Activated CD4-positive, alpha-beta memory T cell treated with anti-CD3 and anti-CD28 coated beads for 36 hours (primary cell): ENCODE measurements at places on chromosomes 6 and 20.
A peak's percentile ranks its signal among the peaks of the same experiment; 100 is the strongest.

DNA sequence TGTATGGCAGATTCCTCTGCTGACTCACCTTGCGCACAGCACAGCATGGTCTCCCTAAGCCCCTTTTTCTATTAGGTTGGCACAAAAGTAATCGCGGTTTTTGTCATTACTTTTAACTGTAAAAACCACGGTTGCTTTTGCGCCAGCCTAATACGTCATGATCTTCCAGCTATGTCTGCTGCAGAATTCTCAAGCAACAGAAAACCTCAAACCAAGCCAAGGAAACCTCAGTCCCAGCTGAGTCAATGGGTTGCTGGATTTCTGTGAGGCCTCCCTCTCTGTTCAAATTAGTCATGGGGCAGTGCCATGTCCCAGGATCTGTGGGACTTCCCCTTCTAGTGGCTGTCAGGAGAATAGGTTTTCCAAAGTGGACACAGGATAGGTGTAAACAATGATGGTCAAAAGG, 15.7 kb upstream of the ENPP1 start:
- peak; percentile 35 for DNase-seq

DNA sequence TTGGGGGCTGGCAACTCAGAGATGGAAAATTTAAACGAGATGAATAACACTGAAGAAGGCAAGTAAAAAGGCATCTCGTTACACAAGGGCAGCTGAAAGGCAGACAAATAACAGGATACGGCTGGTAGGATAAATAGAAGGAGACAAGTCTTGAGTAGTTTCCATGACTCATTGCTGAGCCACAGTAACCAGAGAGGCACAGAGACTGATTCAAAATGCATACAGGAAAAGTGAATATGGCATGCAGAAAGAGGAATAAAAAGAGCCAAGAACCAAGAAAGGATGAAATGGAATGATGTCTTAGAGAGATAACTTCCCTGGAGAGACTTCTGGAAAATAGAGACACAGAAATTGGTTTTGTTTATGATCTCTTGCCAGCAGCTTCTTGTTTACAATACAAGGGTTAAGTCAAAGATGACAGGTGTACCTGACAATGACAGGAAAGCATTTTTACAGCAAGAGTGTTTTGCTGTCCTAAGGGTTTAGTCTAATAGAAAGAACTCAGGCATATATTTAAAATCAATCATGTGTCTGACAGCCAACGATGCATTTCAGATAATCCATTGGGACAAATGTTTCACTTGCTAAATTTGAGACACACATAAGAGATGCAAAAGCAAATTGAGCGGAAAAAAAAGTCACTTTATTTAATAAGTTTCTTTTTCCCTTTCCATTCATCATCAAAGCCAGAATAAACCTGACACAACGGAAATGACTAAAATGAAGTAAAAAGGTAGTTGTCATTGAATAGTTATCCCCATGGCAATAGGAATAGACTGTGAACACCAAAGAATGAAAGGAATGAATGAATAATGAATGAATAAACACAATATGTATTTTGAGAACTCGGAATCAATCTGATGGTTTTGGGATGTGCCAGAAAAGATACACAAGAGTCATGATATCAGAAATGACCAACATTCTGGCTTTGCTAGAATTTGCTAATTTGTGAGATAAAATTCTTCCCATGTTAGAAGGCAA, 68.0 kb upstream of the KCNQ5 start:
- no peak for DNase-seq

DNA sequence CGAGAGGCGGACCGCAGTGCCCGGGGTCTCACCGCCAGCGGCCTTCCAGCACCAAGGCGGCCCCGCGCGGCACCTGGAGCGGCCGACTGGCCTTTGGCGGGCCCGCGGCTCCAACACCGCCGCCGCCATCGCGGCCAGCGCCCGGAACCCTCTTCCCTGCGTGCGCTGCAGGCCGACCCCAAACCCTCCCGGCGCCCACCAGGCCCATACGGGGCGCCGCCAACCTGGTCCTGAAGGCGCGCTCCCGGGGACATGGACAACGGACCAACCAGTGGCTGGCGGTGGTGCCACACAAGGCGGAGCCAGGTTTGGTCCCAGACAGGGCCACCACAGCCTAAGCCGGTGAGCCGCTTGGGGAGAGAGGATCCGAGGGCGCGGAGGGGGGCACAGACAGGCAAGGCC, 1514.8 kb upstream of the DEFB115 start:
- DNase-seq: no peak

GRCh38 chr20:53792946-53793536, 199.4 kb upstream of the ZNF217 start:
- DNase-seq: no peak
